Stimulated activated CD4-positive, alpha-beta T cell treated with anti-CD3 and anti-CD28 coated beads, Interleukin-12 subunit alpha, Interleukin-12 subunit beta, amount 100 ng/mL, for 24 hours (primary cell): ENCODE measurements at places on chromosomes 13 and 19.

DNA sequence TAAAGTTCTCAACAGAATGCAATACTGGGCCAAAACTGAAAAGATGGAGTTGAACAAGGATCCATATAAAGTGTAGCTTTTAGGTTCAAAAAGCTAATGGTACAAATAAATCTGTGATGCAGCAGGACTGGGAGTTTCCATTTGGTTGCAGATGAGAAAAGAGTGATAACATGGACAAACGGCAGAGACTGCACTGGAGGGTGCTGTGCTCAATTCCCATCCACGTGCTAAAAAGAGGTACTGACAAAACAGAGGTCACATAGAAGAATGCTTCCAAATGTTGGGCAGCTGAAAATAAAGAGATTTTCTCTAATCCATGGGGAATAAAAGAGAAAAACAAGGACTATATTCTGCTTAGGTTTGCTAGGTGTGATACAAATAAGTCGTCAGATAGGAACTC, 461.6 kb downstream of the LIG4 start:
- no peak for DNase-seq

- DNase-seq = no peak
These were observed 40.9 kb downstream of the RAB20 start for GRCh38 chr13:110520431-110521295.

DNA sequence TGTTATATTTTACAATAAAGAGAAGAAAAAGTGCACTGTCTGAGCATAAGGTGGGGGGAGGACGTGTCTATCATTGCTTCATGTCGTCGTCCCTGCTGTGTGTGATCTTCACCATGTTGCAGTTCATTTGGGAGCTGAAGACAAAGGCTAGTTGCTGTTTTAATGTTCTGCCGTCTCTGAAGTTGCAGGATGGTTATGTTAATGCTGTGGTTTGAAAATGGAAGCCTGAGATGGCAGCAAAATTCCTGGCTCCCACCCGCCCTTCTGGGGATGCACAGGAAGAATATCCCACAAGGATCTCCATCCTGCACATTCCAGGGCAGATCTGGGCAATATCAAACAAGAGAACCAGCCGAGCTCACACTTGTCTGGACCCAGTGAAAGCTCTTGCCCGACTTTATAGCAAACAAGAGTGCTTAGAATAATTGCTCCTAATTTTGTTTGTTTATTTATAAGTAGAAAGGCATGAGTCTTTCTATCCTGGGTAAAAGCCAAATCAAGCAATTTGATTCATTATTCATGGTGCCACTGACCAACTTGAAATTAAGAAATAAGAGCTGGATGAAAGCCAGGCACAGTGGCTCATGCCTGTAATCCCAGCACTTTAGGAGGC, 110.3 kb upstream of the ABCC4 start:
- DNase-seq = no peak

DNA sequence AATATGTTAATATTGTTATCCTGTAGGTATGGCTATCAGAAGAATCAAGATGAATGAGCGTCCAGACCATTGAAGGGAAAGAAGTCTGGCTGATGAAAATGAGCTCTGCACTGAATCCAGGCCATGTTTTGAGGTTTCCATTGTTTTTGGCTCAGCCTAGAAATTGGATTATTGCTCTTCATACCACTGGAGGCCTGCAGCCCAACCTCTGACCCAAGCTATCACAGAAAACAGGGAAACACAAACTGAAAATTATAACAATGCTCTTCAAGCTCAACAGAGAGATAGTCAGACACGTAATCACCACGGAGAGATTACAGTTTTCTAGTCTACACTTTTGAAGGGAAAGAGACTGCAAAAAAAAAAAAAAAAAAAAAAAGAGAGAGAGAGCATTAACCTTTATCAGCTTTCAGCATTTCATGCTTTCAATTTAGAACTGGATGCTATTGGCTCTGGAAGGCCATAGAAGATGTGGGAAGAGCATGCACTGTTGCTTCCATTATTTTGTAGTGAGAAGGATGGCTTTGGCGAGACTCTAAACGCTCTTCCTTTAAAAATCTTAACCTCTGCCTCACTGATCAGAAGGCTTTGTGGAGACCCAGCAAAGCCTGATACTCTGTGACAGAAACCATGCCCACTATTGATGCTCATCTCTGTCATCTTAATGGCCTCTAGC, 10.8 kb downstream of the EDNRB start:
- no peak for DNase-seq

DNA sequence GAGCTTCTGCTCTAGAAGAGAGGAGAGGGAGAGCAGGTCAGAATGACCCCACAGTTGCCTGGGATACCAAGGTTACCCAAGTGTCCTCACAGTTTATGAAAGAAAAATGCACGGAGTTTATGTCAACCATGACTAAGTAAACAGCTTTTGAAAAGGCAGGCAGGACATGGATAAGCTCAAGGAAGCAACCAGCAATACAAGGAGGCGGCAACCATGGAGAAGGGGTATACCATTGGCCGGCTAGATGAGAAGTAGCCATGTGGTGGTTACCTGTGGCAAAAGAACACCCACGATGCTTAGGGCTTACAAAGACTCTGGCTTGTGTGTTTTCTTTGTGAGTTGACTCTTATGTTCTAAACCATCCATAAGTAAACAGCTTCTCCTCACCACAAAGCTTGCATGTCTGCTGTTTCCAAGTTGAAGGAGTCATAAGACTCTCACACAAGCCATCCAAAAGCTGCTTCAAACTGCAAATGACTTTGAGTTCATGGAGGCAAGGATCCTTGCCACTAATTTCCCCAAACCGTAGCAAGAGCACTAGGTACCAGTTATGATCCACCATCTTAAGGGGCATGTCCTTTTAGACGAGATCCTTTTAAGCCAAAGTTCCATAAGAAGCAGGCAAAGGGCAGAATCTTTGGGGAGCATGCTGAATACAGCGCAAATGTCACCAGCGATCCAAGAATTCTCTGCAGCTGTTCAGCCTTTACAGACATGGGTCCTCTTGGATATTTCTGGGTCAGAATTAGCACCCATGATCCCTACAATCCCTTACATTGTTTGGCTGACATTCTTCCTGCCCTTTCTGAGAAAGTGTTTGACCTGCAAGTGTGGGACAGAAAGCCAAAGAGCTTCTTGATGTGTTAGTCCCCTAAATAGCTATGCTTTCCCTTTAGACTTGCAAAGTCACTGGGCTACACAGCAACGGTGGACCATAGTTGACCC, 74.8 kb upstream of the IPO5 start:
- DNase-seq = no peak

DNA sequence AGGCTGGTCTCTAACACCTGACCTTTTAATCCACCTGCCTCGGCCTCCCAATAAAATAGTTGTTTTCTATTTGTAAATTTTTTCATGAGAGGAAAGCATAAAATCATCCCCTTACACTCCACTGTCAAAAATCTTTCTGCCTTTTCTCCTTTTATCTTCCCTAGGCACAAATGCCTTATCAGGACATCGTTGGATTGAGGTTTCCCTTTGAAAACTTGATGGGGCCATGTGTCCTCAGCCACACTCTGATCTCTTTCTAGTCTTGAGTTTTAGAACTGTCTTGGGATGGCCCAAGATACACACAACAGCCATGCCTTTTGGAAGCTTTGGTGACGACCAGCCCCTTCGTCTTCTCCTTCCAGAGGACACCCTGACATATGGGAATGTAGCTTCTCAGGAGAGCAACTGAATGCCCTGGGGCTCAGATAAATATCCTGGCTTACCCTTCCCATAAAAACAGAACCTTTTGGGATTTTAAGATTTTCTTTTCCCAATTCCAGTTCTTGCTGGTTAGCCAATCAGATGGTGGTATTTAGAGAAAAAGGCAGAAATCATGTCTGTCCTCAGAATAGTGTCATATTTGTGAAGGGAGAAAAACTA, 112.4 kb downstream of the ZNF429 start:
- no peak for DNase-seq
